ENCODE measurements at places on chromosomes 4 and X.
A peak's percentile ranks its signal among the peaks of the same experiment; 100 is the strongest.

GRCh38 chr4:7193030-7193958 lies 956 bp downstream of the SORCS2 start:
- no peak for DNase-seq

DNA sequence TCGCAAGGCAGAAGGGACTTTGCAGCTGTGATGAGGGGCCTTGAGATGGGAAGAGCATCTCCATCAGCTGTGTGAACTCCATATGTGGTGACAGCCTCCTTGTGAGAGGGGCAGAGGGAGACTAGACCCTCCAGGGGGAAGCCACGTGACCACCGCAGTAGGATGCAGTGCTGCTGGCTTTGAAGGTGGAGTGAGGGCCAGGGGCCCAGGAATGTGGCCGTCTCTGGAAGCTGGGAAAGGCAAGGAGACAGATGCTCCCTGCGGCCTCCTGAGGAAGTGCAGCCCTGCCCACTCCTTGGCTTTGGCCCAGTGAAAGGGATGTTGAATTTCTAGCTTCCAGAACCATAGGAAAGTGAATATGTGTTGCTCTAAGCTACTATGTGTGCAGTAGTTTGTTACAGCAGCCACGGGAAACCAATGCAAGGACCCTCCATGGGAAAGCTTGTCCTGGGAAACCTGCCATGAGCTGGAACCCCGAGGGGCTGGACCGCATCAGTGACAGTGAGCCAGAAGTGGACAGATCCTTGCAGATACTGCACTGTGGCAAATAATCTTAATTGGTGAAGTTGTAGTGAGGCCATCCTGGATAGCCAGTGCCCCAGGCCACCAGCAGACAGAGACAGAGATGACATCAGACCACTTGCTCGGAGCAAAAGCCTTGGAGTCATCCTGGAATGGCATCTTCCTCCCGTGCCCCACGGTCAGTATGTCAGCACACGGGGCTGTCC lies 35.4 kb upstream of the SORCS2 start:
- peak; percentile 30 for DNase-seq

- DNase-seq: no peak
These were observed 7.0 kb downstream of the PALLD start for GRCh38 chr4:168503652-168504362.

DNA sequence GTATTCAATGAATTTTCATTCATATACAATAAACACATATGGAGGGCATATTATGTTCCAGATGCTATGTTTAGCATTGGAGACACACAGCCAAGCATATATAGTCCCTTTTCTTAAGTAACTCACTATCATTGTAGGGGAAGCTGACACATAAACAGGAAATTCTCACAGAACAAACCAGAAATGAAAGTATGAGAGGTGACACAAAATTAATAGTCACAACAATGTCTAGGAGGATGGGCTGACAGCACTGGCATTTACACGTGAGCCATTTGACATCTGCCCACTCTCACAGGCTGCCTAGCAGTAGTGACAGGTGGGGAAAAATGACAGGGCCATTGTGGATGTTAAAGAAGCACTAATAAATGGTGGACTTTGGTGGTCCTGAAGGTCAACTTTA lies 2.6 kb upstream of the CNOT6L start:
- DNase-seq: no peak

GRCh38 chr4:47801481-47802002 lies 36.3 kb downstream of the CORIN start:
- no peak for DNase-seq

- DNase-seq: peak; percentile 52
These were observed 1.4 kb downstream of the SEL1L3 start for GRCh38 chr4:25861280-25861950.

DNA sequence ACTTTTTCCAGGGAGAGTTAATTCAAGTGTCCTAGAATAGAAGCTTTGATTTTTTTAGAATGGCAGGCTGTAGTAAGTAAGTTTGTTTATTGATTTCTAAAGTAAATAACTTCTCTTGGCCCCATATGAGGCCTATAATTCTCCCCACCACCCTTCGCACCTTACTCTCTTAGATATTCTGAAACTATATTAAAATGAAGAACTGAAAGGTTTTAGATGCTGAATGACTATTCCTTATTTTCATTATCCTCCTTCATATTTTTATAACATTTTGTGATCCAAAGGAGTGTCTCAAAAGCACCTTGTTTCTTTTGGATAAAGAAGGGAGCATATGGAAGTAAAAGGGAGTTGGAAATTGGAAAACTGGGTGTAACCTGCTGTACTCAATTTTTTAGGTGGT lies 70.3 kb downstream of the IRS4 start:
- no peak for DNase-seq

DNA sequence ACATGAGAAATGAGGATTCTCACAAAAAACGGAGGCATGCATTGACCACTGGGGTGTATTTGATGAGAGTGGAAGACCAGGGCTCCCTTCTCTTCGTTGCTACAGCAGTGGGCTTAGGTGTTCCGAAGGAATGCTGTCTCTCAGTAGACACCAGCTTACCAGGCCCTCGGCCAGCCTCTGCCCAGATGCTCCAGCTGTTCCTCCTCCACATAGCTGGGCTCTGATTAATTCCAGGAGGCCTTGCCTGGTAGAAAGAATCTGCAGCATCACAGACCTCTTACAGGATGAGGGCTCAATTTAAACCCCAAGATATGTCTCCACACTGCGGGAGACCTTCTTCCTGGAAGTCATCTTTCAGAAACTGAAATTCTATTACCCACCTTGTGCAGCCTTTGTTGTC lies 346.6 kb upstream of the TENM3 start:
- peak; percentile 53 for DNase-seq

- DNase-seq: no peak
These were observed 12.8 kb downstream of the SCARB2 start for GRCh38 chr4:76200771-76201231.

DNA sequence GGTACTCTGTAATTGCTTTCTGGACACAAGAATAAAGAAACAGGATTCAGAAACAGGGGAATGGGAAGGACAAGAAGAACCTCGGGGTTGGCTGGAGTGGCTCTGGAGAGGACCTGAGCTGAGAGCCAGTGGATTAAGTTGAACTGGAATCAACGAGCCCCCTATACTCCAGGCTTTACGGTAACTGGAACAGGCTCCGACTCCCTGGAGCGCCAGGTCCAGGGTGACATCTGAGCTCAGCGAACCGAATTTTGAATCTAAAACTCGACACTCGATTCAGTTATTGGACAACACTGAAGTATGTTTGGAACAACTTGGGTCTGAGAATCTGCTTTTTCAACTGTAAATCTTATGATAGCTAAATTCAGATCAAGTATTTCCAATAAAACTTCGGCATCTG lies 23.9 kb downstream of the HMX1 start:
- DNase-seq: no peak

DNA sequence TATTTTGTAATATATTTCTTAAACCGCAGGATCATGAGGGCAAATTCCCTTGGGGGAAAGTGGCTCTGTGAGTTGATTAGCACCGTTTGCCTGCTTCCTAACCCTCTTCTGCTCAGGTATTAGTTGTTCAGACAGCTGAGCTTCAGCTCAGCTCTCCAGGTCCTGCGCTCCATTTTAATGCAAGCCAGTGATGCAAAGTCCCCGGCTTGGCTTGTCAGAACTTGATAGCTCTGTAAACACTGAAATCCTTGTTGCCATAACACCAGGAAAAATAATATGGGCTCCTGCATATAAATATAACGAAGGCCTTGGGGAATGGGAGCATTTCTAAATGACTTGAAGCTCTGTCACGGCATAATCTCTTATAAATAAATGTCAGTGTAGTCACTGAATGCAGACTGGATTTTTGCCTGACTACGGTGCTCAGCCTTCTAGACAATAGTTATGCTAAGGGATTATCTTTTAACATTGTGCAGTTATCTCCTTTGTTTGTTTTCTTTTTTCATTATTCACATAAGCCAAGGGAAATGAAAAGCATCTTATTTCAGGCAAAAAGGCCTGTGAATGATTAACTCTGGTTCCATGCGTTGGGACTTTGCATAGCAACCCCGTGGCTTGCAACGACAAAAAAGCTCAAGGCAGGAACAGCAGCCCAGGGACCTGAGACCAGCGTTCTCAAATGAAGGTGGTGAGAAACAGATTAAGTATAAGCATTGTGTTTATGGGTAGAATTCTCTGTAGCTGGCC lies 253.2 kb downstream of the SPRY1 start:
- DNase-seq: peak; percentile 71

GRCh38 chr4:154643493-154643892 lies 31.0 kb upstream of the FGG start:
- no peak for DNase-seq

DNA sequence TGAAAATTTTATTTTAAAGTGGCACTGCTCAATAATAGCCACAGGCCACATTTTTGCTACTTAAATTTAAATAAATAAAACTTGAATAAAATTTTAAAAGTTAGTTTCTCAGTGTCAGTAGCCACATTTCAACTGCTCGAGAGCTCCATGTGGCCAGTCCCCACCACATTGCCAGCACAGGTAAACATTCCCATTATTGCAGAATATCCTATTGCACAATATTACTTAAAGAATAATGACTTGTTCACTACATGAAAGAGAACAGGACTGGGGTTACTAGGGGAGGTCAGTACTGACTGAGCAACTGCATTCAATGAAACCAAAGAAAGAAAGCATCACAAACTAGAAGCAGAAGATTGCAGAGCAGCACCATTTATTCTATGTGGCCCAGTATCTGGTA lies 2201.6 kb upstream of the TENM3 start:
- DNase-seq: no peak

GRCh38 chrX:43349363-43349762 lies 306.7 kb upstream of the MAOA start:
- DNase-seq: peak; percentile 6

GRCh38 chr4:13007802-13008470 lies 476.2 kb downstream of the RAB28 start:
- no peak for DNase-seq

DNA sequence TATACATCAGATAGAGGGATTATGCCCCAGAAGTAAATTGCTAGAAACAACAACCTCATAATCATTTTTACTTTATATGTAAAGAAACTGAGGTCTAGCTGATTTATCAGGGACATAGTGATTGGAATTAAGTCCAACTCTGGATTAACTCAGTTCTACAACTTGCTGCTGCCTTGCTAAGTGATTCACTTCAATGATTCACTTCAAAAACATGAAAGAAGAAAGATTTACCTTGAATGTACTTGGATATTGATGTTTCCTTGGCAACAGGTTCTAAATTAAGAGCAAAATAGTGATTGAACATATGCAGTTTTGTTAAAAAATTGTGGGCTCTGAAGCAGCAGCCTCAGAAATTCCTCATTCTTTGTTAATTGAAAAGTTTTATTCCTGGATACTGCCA lies 99.8 kb upstream of the H2AZ1 start:
- DNase-seq: no peak

DNA sequence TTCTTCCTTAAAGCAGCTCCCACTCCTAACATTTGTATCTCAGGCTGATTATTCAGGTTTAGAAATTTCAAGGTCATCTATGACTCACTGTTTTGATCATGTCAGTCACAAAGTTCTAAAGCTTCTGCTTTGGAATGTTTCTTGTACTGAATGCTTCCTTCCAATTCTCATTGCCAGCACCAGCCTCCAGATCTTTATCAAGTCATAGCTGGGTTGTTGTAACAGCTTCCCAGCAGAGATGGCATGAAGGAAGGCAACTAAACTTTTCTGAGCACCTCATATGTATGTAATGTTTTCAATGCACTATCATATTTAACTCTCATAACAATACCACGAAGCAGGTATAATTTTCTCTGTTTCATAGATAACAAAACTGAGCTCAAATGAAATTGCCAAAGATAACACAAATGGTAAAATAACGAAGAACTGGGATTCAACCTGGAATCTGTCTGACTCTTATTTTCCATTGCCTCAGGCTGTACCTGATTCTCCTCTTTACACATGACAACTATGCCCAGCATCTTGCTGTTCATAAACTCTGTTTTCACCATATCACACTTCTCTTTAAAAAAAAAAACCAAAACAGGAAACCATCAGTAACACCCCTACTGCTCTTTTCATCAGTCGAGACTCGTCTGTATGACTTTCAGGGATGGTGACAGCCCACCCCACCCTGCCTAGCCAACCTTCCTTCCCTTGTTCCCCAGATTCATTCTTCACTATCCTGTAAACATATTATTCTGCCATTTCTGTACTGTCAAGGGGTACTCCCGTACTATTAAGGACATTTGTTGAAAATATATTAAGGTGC lies 13.4 kb downstream of the TRPC3 start:
- peak; percentile 3 for DNase-seq
